ENCODE measurements at places on chromosomes 7 and 10. TPM values are rescaled to one million over a fixed set of nuclear protein-coding genes. Genes with fewer than 3 reads are reported as not detected.
A peak's percentile ranks its signal among the peaks of the same experiment; 100 is the strongest.

DNA sequence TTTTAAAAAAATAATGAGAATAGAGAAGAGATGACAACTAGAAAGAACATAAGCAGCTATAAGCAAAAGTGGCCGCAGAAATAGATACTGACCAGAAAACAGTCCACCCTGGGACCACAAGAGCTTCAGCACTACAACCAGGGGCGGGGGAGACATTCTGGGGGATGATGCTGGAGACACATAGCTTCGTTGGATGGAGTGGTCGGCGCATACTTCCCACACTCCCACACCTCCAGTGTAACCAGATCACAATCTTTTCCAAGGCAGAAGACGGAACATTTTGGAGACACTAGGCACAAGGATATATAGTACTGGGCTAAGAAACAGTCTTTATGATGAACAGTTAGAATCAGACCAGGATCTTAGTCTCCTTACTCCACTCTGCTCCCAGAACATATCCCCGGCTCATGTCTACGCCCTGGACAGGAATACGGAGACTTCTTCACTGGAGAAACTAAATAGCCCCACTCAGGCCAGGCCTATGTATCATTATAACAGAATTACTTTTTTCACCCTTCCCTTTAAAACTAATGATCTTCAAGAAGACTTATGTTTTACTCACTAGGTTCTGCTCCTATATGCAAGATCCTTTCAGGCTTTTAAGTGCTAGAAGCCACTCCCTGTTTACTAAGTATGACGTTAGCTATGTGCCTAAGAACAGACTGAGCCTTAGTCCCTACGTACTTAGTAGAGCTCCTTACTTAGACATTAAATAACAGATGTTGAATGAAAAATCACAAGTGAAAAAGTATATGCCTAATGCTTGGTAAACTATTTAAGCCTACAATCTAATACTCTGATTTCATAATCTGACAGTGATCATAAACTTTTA is 169.6 kb downstream of the SRPK2 start:
- no peak overlapping the region for H3K27ac ChIP-seq
- no peak for DNase-seq
- H3K4me3 ChIP-seq = no peak overlapping the region
- peaks cover under 1% of the 10 kb centered on the region for H3K4me1 ChIP-seq
- no peaks in the 10 kb centered on the region for H3K36me3 ChIP-seq

DNA sequence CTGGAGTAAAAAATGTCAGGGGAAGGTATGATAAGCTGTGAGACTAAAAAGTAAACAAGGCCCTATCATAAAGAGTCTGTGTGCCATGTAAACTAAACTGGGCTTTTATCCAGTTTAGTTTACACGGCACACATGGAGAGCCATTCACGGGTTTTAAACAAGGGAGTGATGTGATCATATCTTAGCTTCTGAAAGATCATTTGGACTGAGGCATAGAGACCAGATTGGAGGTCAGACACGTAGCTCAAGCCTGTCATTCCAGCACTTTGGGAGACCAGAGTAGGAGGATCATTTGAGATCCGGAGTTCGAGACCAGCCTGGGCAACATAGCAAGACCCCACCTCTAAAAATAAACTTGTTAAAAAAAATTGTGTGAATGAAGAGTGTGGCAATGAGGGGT is 50.1 kb downstream of the SKIDA1 start:
- no peaks in the 10 kb centered on the region for H3K27me3 ChIP-seq
- no peaks in the 10 kb centered on the region for H3K4me1 ChIP-seq
- DNase-seq = no peak
- no peaks in the 10 kb centered on the region for H3K36me3 ChIP-seq

DNA sequence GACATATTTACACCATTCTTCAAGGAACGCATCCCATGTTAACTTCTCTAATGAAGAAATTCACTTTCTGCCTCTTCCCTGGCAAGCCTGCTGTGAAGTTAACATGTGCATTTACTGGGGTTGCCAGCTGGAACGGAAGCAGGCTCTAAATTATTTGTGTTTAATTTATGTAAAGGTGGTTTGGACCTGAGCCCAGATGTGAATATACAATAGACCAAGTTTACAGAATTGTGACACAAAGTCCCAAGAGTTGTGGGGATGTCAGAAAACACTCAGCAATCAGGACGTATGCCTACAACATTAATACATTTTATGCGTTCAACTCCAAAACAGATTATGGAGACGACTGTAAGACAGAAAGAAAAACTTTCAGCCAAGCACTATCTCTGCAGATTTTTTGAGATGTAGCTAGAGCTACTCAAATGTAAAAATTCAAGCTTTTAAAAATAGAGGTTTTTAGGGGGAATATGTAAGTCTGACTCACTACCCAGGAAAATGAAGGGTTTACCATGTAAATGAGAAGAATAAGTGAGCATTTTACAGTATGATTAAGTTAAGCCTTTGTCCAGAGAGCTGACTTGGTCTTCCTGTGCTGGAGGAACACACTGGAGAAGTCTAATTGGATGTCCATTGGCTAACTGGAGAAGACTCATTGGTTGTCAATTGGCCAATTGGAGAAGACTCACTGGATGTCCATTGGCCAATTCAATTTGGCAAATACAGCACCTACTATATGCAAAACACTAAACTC is 19.5 kb downstream of the NRP1 start:
- no peak for DNase-seq
- H3K27me3 ChIP-seq = no peaks in the 10 kb centered on the region
- no peak overlapping the region for H3K27ac ChIP-seq
- H3K36me3 ChIP-seq = no peaks in the 10 kb centered on the region
- peaks cover 30% of the 10 kb centered on the region for H3K4me1 ChIP-seq

GRCh38 chr7:15831606-15832005 is 145.1 kb upstream of the MEOX2 start:
- no peak overlapping the region for H3K27ac ChIP-seq
- no peak overlapping the region for H3K4me3 ChIP-seq
- no peak for DNase-seq
- H3K4me1 ChIP-seq = no peaks in the 10 kb centered on the region
- H3K36me3 ChIP-seq = no peaks in the 10 kb centered on the region

GRCh38 chr7:122584676-122585251 is 114.2 kb downstream of the RNF133 start:
- no peaks in the 10 kb centered on the region for H3K4me1 ChIP-seq
- peaks cover 7% of the 10 kb centered on the region for H3K36me3 ChIP-seq
- no peak overlapping the region for H3K4me3 ChIP-seq
- no peak overlapping the region for H3K27ac ChIP-seq

- H3K36me3 ChIP-seq = peaks cover 60% of the 10 kb centered on the region
- no peak overlapping the region for H3K4me3 ChIP-seq
- H3K27ac ChIP-seq = no peak overlapping the region
- H3K4me1 ChIP-seq = no peaks in the 10 kb centered on the region
- DNase-seq = no peak
These were observed 19.8 kb downstream of the ERCC6 start for GRCh38 chr10:49518982-49519578.

DNA sequence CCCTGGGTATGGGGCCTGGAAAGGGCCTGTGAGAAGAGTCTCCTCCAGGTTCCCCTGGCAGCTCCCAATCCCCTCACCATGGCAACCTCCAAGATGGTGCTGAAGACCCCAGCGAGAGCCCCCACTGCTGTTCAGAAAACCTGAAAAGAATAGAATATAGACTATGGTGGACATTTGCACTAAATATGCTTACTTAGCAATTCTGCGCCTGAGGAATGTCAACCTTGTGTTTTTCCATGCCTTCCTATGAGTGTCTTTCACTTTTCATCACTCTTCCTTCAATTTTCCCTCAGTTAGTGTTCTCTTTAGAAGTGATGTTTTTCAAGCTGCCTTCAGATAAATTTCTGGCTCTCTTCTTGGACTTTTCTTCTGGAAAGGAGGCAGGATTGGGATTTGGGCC is 589.2 kb downstream of the LRMDA start:
- no peak overlapping the region for H3K27ac ChIP-seq
- DNase-seq = no peak
- H3K4me3 ChIP-seq = no peak overlapping the region
- no peaks in the 10 kb centered on the region for H3K27me3 ChIP-seq
- no peaks in the 10 kb centered on the region for H3K36me3 ChIP-seq

- H3K36me3 ChIP-seq = no peaks in the 10 kb centered on the region
- H3K4me1 ChIP-seq = no peaks in the 10 kb centered on the region
- DNase-seq = no peak
- H3K4me3 ChIP-seq = no peak overlapping the region
- H3K27me3 ChIP-seq = no peaks in the 10 kb centered on the region
These were observed 602.7 kb downstream of the ETV1 start for GRCh38 chr7:13386741-13387140.

DNA sequence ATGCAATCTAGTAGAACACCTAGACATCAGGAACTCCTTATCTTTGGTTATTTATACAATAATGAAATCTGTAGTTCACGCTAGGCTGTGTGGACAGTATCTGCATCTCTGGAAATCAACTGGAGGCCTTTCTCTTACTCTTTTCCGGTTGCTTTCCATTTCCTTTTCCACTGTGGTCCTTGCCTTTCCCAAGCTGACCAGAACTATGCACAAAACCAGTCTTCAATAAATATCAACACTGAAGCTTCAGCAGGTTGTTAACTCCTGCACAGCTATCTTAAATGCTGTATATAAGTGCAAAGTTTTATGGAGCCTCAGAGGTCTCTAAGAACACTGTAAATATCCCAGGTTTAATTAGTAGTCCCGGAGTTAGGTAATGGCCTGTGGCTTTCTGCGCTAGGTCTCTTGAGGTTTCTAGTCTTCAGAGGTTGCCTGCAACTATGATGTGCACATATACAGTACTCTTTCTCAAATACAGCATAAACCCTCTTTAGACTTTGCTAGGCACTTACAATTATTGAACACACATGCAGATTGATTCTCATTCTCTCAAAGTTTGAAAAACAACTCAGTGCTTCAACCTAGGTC is 2.4 kb downstream of the KLLN start:
- H3K27ac ChIP-seq = peak overlapping the region; percentile 95
- DNase-seq = no peak
- no peaks in the 10 kb centered on the region for H3K27me3 ChIP-seq
- H3K4me1 ChIP-seq = peaks cover 17% of the 10 kb centered on the region
- H3K36me3 ChIP-seq = no peaks in the 10 kb centered on the region

GRCh38 chr7:69825113-69825972 is 227.1 kb downstream of the AUTS2 start:
- no peaks in the 10 kb centered on the region for H3K36me3 ChIP-seq
- H3K4me3 ChIP-seq = no peak overlapping the region
- H3K27ac ChIP-seq = no peak overlapping the region
- DNase-seq = no peak
- H3K4me1 ChIP-seq = peaks cover 51% of the 10 kb centered on the region

DNA sequence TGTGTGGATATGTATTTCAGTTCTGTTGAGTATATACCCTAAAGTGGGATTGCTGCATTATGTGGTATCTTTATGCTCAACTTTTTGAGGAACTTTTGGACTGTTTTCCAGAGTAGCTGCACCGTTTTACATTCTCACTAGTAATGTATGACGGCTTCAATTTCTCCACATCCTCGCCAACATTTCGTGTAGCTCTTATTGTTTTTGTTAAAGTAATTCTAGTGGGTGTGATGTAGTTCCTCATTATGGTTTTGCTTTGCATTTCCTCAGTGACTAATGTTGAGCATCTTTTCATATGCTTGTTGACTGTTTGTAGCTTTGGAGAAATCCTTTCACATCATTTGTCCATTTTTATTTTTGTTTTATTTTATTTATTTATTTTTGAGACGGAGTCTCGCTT is 4.5 kb downstream of the STMP1 start:
- peaks cover 31% of the 10 kb centered on the region for H3K4me1 ChIP-seq
- no peak overlapping the region for H3K27ac ChIP-seq
- DNase-seq = no peak
- no peaks in the 10 kb centered on the region for H3K27me3 ChIP-seq
- no peak overlapping the region for H3K4me3 ChIP-seq

GRCh38 chr7:2529161-2530070 is 9.8 kb downstream of the LFNG start:
- H3K4me1 ChIP-seq = peaks cover 77% of the 10 kb centered on the region
- peak overlapping the region; percentile 88 for H3K27ac ChIP-seq
- peak; percentile 90 for DNase-seq
- H3K36me3 ChIP-seq = peaks cover 42% of the 10 kb centered on the region
- H3K4me3 ChIP-seq = peak overlapping the region; percentile 19

GRCh38 chr10:118570591-118570990 is 24.9 kb downstream of the PRLHR start:
- H3K27me3 ChIP-seq = no peaks in the 10 kb centered on the region
- DNase-seq = no peak
- H3K36me3 ChIP-seq = no peaks in the 10 kb centered on the region
- no peak overlapping the region for H3K27ac ChIP-seq

GRCh38 chr7:89002981-89003956 is 207.7 kb upstream of the TEX47 start:
- DNase-seq = no peak
- H3K36me3 ChIP-seq = no peaks in the 10 kb centered on the region

GRCh38 chr10:123909866-123910265 is 18.3 kb upstream of the CPXM2 start:
- no peak for DNase-seq
- H3K4me3 ChIP-seq = no peak overlapping the region
- peaks cover 15% of the 10 kb centered on the region for H3K27me3 ChIP-seq
- no peaks in the 10 kb centered on the region for H3K4me1 ChIP-seq

- DNase-seq = peak; percentile 34
- H3K36me3 ChIP-seq = no peaks in the 10 kb centered on the region
- no peaks in the 10 kb centered on the region for H3K4me1 ChIP-seq
- no peak overlapping the region for H3K4me3 ChIP-seq
These were observed 86.7 kb upstream of the RET start for GRCh38 chr10:42990016-42990720.

DNA sequence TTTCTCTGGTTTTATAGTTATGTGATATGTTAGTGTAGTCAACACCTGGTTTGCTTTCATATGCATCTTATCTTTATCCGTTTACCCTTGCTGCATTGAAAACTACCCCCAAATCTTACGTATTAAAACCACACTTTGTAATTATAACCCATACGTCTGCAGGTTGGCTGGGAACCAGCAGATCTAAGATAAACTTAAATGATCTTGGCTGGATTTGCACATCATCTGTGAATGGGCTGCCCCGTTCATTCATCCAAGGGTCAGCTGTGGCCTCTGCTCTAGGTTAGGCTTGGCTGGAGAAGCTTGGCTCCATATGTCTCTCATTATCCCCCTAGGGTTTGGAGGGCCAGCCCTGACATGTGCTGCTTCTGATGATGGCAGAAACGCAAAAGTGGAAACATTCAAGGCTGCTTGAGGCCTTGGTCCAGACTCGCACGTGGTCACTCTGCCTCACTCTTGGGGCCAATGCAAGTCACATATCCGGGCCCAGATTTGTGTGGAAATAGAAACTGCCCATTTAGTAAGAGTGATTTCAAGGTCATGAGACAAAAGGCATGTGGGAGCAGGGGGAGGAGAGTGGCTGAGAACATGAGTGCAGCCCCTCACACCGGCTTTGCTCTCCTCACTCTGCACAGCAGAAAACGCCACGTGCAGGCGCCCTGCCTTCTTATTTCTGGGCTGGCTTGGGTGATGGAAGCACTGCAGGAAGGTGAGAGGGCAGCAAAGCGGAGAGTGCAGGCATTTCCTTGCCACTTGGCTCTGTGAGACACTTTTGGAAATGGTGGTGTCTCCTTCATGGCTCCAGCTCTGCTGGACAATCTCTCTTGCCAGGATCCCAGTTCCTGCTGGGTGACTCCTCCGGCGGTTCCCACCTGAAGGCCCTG is 553.8 kb downstream of the GLRX3 start:
- no peak for DNase-seq
- H3K36me3 ChIP-seq = no peaks in the 10 kb centered on the region
- no peak overlapping the region for H3K27ac ChIP-seq
- H3K4me3 ChIP-seq = no peak overlapping the region

LRRC4 gene
- total RNA-seq = 12.8 TPM

NRCAM gene
- total RNA-seq = 2.6 TPM

C10orf67 gene
- 1.2 TPM for total RNA-seq

HTRA1 gene
- total RNA-seq = 45.3 TPM

FAM25A gene
- total RNA-seq = not detected

BAIAP2L1 gene
- total RNA-seq = 21.1 TPM

GNGT1 gene
- total RNA-seq = not detected

Measured in lower lobe of right lung (tissue), 2 donors.